ENCODE measurements at places on chromosomes 7 and 10.
A peak's percentile ranks its signal among the peaks of the same experiment; 100 is the strongest.

- no peak for DNase-seq
These were observed 198.9 kb downstream of the WDR37 start for GRCh38 chr10:1255118-1255517.

- DNase-seq: no peak
These were observed 27.7 kb downstream of the SUGCT start for GRCh38 chr7:40162516-40162915.

DNA sequence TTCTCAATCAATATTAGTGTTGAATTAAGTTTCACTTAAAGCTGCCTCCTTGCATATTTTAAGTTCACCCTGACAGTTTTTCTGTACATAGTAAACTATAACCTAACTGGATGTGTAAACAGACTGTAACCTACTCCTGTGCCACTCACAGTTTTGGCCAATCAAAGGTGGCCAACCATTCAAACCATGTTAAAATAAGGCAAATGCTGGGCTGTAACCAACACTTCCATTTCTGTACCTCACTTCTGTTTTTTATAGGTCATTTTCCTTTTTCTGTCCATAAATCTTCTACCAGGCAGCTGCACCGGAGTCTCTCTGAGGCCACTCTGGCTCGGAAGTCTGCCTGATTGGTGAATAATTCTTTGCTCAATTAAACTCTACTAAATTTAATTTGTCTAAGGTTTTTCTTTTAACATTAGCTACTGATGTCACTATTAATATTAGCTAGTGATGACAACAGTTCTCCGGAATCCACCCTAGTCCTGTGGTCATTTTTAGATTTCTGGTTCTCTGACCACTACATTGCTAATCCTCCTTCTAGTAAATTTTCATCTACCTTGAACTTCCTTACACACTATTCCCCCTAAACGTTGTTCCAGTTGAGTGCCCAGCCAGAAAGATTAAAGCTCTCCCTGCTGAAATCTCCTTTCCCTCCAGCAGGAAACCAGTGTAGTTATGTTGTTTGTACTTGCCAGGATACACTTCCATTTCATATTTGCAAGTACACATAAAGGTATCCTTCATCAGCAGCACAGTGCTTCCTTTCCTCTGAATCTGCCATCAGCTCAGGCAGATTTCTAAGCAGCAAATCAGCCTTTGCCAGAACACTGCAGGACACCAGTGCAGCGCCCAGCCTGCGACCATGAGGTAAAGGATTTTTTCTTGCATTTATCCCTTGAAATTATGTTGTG lies 18.6 kb upstream of the IFIT2 start:
- no peak for DNase-seq

- peak; percentile 70 for DNase-seq
These were observed 3.6 kb upstream of the LRRC4 start for GRCh38 chr7:128034825-128035224.

DNA sequence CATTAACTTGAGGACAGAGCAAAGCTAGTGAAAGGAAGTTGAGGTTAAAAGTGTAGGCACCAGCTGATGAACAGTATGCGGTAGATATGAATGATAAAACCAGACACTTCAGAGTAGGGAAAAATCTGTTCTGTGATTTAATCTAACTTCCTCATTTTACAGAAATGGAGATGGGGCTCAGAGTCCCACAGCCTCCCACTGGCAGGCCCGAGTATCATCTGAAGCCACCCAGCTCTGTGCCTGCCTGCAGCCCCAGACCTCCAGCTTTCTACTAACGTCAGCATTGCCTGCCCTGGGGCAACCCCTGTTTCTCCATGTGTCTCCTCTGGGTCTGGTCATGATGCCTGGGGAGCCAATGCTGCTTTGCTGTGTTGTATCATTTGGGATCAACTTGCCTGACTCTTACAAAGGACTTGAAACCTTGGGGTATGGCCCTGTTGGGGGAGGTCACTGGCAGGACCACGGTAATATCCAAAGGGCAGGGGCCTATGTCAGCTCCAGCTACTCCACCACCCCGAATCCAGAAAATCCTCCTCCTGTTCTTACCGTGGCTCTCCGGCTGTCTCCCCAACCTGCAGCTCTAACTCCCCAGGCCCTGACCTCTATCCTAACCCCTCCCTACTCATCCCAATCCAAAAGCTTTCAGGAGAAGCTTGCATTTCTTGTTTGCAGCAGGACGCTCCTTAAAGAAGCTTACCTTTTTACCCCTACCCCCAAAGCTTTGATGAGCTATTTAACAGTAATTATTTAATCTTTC lies 56.2 kb upstream of the NPY start:
- DNase-seq: no peak

- peak; percentile 55 for DNase-seq
These were observed 138.4 kb downstream of the BICC1 start for GRCh38 chr10:58651040-58651439.
